Fibroblast of the aortic adventitia (primary cell): ENCODE measurements at places on chromosomes 16 and 17.

DNA sequence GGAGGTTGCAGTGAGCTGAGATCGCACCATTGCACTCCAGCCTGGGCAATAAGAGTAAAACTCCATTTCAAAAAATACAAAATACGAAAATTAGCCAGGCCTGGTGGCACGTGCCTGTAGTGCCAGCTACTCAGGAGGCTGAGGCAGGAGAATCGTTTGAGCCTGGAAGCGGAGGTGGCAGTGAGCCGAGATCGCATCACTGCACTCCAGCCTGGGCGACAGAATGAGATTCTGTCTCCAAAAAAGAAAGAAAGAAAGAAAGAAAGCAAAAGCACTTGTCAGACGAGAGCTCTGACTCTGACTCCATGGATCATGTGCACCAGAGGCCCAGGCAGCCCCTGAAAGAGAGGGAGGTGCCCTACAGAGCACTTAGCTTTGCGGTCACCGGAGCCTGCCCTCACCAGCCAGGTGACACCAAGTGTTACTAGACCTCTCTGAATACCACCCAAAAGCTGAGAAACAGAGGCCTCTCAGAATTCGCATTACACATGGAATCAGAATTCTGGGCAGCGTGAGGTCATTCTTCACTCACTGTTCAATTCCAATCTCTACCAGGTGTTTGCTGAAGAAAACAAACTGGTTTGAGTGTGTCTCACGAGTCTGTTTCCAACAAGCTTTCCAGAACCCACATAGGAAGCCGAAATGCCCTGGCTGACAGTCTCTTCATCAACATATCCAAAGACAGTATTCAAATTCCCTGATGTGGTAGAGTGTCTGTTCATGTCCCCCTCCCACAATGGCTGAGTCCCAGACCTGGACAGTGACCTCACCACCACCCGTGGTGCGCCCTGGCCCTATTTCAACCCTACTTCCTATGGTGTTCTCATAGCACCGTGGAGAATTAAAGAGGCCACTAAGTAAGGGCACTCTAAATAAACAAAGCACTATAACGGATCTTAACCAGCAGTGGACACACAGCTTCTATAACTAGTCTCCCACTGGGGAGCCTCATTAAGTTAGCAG is 1.5 kb downstream of the FLCN start:
- peak; percentile 21 for DNase-seq

GRCh38 chr17:35784895-35785294 is 10.5 kb downstream of the MMP28 start:
- no peak for DNase-seq

- DNase-seq, result no peak
These were observed 371.6 kb upstream of the MAF start for GRCh38 chr16:79972053-79972704.

DNA sequence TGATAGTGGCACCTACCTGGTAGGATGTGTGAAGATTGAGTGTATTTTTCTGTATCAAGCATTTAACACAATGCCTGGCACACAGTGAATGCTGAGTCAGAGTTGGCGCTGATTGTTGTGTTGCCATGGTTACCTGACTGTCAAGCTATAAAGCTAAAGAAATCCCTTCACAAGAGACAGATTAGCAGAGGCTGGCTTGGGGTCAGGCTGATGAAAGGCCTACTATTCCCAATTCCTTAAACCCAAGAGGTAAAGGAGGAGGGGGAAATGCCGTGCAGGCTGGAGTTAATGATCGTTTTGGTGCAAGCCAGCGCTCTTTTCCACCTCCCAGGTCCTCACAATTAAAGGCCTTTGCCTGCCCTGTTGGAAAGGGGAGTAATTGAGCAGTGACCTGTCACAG is 5.9 kb downstream of the CLEC19A start:
- DNase-seq, result peak; percentile 2

DNA sequence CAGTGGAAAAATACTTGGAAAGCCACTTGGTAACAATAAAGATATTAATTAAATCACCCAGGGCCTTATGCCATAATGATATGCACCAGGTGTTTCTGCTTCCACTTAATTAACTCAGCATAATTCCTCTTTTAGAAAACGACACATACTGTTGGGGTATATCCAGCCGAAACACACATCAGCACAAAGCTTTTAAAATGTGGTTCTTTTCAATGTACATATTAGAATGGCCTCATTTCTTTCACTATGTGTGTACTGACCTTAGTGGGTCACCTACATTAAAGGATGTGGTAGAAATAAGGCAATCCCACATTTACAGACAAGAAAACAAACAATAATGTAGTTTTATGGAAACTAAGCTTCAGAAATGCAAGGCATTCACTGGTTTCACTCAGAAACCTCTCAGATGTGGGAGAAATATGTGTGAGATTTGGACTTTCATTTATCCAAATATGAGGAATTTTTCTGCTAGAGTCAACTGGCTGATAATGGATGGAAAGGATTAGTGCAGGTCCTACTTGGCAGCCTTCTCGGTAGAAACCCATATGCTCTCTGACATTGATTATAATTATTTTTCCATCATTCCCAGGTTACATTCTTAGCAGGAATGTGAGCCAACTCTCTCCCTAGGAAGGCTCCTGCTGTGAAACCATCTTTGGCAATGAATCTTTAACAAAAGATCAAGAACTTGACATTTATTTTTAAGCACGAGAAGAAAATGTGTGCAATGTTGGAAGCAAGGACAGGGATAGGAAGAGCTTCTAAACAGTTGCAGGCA is 66.7 kb upstream of the DHX40 start:
- peak; percentile 27 for DNase-seq

DNA sequence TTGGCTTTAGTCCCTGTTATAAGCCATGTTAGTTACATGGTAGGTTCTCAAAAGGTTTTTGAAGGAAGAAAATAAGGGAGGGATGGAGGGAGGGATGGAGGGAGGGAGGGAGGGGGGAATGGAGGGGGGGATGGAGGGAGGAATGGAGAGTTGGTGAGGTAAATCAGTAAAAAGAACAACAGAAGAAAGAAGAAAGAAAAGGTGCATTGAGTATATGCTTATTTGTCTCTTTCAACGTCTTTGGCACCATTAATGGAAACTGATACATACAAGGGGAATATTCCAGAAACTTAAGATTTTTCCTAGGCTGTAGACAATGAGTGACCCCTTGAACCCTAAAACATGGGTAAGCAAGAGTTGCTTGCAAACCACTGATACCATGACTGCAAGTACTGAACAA is 1056.3 kb downstream of the CDH11 start:
- no peak for DNase-seq

- DNase-seq, result no peak
These were observed 20.6 kb downstream of the ACSM1 start for GRCh38 chr16:20676837-20677236.

- DNase-seq, result no peak
These were observed 102.3 kb downstream of the KCNJ2 start for GRCh38 chr17:70271672-70272071.

GRCh38 chr16:65769055-65769465 is 597.4 kb upstream of the CDH5 start:
- DNase-seq, result peak; percentile 90

DNA sequence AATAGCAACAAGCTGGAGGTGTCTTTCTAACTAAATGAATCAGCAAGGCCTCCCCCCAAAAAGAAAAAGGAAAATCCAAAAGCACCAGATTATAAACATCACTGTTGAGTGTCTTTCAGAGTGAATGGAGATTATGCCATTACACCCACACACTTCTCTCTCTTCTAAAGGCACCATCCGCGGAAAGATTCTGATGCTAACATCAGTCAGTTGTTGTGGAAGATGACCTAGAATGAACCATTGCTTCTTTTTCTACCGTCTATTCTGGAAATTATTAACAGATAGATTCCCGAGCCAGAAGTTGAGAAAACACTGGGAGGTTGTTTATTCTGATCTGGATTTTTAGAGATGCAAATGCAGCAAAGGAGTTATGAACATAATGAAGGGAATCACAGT is 60.9 kb upstream of the FAM20A start:
- DNase-seq, result no peak

GRCh38 chr17:10631701-10632100 is 25.4 kb downstream of the MYH3 start:
- DNase-seq, result no peak

GRCh38 chr17:79414063-79414792 is 196.6 kb downstream of the RBFOX3 start:
- no peak for DNase-seq

- DNase-seq, result peak; percentile 5
These were observed 233.4 kb upstream of the HS3ST3A1 start for GRCh38 chr17:13835151-13835550.

DNA sequence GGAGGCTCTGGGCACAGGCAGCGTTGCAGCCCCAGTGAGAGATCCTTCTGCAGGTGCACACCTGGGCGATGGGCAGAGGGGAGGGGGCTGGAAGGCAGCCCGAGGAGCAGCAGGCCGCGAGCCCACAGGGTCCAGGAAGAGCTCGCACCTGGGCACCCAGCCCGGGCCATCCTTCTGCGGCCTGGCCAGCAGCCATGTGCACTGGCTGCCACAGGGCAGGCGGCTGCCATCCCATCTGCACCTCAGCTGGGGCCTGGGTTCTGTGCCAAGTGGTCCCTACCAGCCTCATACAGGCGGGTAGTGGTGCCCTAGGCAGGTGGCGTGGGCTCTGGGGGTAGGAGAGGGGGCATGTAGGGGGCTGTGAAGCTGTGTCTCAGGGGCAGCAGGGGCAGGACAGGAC is 197.2 kb downstream of the RBFOX3 start:
- DNase-seq, result no peak

- DNase-seq, result no peak
These were observed 192.6 kb downstream of the MYO1D start for GRCh38 chr17:32684087-32684958.

DNA sequence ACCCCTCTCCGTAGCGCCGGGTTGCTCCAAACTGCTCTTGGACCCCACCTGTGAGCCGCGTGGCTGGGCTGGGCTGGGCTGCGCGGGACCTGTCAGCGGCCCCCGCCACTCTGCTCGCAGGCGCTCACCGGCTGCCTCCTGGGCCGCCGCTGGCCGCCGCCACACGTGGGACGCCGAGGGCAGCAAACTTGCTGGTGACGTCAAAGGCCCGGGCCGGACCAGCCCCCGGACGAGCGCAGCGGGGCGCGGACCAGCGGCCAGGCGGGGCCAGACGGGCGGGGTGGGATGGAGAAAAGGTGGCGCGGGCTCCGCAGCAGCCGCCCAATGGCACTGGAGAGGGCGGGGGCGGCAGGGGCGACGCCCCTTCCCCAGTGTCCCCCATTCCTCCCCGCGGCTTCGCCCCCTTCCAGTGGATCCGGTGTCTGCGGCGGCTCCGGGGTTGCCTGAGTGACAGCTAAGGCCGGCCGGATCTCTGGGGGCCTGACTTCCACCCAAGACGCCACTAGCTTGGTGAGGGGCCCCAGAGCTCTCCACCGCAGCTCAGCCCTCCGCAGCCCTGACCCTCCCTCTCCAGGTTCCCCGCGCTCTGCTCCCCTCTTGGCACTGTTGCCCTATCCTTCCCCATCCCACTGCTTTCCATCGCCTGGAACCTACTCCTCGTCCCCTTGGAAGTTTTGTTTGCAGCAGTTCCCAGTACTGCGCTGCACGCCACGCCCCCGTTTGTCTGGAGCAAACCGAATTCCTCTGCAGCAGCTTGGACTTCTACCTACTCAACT is at the start of gene HS3ST3A1:
Gene HS3ST3A1 (minus strand): TSS at position 154 of the 776 bp plus-strand sequence. CDS start 800 bp downstream, outside the sequence.
- peak; percentile 81 for DNase-seq

DNA sequence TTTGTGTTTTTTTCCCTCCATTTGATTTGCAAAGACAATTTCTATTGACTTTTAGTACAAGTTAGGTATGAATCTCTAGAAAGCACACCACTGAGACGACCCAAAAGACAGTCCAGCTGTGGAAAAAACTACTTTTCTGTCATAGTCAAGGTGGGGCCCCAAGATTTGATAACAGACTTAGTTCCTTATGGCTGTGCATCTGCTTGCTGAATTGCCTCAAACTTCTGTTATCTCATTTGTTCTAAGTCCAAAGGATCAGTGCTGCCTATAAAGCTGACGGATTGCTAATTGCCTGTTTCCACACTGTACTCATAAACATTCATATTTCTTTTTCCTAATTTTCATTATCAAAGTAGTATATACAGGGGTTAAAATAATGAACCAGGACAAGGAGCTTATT is 180.8 kb downstream of the SPECC1 start:
- no peak for DNase-seq

DNA sequence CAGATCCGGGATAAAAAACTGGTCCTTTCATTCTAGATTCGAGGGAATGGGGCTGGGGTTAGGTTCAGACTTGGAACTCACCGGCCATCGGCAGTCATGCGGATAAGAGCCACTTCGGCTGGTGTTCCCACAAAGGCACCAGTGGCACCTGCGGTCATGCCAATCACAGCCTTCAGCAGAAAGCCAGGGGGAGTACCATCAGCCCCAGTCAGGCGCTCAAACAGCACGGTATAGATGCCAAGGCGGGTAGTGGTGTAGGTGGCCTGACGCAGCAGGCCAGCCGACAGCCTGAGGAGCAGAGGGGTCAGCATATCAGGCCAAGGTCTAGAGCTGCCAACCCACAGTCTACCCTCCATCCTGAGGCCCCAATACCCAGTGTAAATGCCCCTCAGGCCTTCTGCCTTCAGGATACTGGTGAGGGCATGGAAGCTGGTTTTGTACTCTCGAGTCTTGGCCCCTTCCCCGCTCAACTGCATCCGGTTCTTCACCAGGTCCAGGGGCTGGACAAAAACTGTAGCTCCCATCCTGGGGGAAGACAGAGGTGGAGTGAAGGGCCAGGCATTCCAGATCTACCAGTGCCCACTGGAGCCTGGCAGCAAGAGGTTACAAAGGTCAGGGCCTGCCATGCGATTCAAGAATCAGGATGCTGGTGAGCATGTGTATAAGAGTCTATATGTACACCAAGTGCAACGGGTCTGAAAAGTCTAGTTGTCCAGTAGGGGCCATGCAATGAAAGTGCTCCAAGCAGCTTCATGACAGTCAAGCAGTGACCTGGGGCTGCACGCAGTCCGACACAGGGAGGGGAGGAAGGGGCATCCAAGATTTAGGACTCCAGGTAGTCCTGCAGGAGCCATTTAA is 929 bp downstream of the SLC25A11 start:
- no peak for DNase-seq

- no peak for DNase-seq
These were observed 54.9 kb downstream of the GNAO1 start for GRCh38 chr16:56246051-56246817.

- DNase-seq, result no peak
These were observed 15.6 kb upstream of the CLEC10A start for GRCh38 chr17:7095625-7096024.

DNA sequence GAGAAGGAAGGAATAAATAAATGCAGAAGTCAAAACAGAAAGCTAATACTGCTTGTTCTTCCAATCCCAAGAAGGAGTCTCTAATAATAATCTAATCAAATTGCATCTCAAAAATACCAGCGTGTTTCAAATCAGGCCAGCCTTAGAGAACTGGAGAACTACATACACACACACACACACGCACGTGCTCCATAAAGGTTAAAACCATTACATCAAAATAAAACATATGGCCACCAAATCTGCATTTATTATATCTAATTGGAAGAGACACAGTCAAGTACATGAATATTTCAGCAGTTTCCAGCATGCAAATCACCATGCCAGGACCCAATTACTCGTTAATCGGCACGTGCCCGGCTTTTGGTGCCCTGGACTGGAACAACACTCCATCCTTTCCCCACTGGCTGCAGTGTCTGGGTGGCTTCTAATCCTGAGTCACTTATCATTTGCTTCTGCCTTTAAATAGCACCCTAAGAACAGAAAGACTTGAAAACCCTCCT is 20.4 kb upstream of the KDM8 start:
- no peak for DNase-seq

GRCh38 chr17:349666-350065 is 2.9 kb downstream of the RPH3AL start:
- DNase-seq, result no peak

- DNase-seq, result no peak
These were observed 220.9 kb downstream of the CBLN1 start for GRCh38 chr16:49060728-49061127.

GRCh38 chr16:11107780-11108465 is 148.1 kb downstream of the SOCS1 start:
- DNase-seq, result peak; percentile 26

- no peak for DNase-seq
These were observed 6.2 kb upstream of the ACTG1 start for GRCh38 chr17:81518785-81519283.
